Fibroblast of lung (primary cell): ENCODE measurements at places on chromosomes 12 and 14. TPM values are rescaled to one million over a fixed set of nuclear protein-coding genes. Genes with fewer than 3 reads are reported as not detected.

The ATN1 gene
- 8.2 and 21.5 TPM in 2 replicates for total RNA-seq

GRCh38 chr12:111455448-111456320 is 50.0 kb downstream of the SH2B3 start:
- peak; percentile 32 for DNase-seq

DNA sequence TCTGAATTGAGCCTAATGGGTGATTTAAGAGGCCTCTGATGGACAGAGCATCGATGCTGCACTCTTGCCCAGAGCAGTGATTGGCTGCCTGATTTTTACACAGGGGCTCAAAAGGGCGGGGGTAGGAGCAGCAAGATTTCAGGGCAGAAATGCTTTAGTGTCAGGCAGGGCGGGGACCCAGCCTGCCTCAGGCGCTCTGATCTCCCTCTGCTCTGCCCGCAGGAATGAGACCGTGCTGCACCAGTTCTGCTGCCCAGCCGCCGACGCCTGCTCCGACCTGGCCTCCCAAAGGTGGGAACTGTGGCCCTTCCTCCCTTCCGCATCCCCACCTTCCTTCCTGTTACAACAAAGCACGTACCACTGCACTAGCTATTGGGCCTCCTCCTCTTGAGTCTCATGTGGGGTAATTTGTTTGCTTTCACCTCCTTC is 32.4 kb downstream of the IQSEC3 start:
- no peak for DNase-seq

DNA sequence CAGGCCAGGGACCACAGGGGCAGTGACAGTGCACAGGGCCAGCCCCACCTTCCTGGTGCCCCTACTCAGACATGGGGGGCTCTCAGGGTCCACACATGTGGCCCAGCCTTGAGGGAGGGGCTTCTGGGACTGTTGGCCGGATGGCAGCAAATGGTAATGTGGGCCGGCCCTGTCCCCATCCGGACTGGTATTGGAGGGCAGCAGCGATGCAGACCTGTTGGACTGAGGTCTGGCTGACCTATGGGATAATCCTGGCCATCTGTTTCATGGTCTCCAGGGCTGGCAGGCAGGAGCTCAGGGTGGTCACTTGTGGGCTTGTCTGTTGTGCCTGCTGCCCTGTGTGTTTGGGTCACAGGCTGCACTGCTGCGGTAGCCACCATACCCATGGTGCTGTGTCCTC is 387.5 kb downstream of the TMEM121 start:
- DNase-seq, result no peak

DNA sequence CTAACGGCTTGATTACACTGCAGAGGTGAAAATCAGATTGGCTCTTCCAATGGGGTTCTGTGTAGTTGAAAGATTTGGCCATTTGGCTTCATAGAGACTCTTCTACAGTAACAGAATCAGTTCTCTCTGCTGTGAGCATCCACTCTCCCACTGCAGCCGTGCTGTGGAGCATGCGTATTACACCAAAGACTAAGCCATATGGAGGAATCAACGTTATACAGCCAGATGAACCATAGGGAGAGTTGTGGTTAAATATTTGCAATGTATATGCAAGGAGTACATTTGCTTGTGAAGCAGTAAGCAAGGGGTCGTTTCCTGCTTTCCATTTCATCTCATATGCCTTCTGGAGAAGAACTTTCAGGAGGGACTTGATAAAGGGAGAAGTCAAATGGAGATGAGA is 331.1 kb upstream of the FKBP4 start:
- no peak for DNase-seq

GRCh38 chr14:36325853-36326252 is 5.4 kb upstream of the MBIP start:
- DNase-seq, result no peak

- no peak for DNase-seq
Observed at GRCh38 chr14:33393231-33393894, 454.7 kb downstream of the NPAS3 start.
